NCI-H345 (cell line): ENCODE measurements at places on chromosomes 16 and 17.
A peak's percentile ranks its signal among the peaks of the same experiment; 100 is the strongest.

DNA sequence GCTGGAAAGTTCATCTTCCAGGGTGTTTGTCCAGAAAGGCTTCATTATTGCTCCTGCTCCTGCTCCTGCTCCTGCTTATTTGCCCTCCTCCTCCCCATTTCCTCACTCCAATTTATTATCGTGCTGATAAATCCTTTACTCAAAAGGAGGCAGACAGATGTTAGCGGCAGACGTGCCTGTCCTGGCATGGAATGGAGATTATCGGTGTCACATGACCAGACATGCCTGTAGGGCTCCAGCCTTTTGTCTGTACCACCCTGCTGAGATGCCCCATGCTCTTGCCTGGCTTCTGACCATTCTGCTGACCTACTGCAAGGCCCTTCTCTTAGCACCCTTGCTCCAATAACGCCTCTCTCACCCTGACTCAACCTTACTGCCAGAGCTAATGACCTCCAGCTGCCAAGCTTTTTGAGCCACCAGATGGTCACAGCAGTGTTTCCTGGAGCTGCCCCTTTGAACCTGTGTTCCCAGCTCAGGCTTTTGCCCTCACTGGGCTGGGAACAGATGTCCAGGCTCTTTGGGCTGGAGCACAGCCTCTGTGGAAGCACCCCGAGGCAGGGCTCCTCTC is 12.8 kb downstream of the DNAH9 start:
- no peak for DNase-seq

DNA sequence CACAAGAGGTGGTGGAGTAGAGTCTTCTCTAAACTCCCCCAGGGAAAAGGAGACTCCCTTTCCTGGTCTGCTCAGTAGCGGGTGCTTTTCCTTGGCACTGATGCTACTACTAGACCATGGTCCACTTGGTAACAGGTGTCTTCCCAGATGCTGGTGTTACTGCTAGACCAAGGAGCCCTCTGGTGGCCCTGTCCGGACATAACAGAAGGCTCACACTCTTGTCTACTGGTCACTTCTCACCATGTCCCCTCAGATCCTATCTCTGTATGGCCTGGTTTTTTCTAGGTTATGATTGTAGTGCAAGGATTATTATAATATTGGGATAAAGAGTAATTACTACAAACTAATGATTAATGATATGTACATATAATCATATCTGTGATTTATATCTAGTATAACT is 49.7 kb upstream of the ARL4D start:
- DNase-seq = no peak

DNA sequence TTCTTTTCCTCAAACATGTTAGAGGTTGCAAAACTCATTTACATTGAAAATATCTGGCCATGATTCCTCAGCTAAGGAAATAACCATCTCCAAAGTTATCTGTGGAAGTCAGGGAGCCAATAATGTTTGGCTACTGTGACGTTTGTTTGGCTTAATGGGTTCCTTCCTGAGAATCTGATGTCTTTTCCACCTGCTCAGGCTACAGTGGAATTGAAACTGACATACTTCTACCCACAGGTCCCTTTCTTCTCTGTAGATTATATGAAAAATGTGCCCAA is 221.1 kb upstream of the XYLT1 start:
- DNase-seq = no peak

DNA sequence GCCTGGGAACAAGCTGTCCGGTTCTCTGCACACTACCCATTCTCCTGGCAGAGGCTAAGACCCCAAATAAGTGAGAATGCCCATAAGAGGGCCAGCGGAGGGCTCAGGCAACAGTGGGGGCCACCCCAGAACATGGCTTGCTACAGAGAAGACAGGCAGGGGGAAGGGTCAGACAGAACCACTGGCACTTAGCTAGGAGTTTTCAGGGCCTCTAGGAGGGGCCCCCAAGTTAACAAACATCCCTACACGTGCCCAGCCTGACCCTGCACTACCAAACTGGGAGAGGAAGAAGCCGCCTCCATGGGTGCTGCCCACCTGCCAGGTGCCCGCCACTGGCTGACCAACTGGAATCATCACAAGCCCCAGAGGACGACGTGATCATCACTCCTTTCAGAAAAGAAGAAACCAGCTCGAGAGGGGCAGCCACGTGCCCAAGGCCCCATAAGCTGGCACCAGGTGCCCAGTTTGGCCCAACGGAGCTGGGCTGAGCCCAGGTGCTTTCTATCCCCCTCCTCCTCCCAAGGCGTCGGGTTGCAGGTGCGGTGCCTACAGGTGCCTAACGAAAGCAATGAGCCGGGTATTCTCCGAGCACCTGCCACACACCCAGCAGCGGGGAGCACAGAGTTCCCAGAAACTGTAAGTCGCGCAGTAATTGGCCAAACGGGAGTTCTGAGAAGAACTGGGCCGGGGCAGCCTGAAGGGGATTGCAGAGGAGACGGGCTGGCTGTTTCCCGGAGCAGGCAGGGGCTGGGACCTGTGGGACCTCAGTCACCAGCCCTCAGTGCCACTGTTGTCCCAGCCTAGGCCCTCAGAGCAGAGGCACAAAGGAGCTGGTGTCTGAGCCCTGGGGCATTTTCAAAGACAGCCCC is 13.2 kb downstream of the RPH3AL start:
- peak; percentile 11 for DNase-seq
